IMR-90 (cell line): ENCODE measurements at places on chromosomes 3 and 15. TPM values are rescaled to one million over a fixed set of nuclear protein-coding genes. Genes with fewer than 3 reads are reported as not detected.

DNA sequence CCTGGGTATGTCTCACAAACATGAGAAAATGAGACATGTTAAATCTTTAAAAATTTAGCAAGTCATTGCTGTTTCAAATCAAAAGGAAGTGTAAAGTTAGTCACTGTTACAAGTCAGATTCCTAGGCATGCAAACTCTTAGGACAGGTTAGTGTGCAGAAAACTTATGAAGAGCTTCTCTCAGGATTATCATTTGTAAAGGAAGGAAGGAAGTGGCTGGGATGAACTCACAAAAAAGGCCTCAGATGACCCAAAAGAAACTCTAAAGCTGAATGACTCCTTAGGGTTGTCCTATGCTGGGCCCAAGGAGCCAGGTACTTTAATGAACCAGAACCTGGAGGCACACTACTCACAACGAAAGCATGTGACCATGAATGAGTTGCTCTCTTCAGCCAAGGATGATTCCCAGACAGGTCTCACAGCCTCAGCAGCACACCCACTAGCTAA lies 25.0 kb downstream of the MSL2 start:
- peak; percentile 36 for DNase-seq

DNA sequence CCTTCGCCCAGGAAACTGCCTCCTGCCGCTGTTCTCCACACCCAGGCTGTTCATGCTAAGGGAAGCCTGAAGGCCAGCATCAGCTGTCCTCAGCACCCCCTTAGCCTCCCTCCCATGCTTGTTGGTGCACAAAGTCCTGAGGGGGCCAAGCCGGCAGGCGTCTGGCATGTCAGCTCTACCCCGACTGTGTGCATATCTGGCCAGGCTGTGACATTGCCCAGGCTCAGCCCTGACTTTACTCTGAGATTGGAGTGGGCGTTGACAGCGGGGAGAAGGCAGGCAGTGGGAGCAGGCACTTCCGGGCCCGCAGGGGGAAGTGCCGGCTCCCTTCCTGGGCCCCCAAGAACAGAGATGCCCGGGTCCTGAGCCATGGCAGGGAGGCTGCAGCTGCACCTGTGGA lies 492.2 kb downstream of the AGBL1 start:
- DNase-seq: no peak

GRCh38 chr3:198043119-198043518 lies 83.1 kb downstream of the LMLN start:
- no peak for DNase-seq

- no peak for DNase-seq
These were observed 131.1 kb downstream of the PYDC2 start for GRCh38 chr3:191592105-191592504.

DNA sequence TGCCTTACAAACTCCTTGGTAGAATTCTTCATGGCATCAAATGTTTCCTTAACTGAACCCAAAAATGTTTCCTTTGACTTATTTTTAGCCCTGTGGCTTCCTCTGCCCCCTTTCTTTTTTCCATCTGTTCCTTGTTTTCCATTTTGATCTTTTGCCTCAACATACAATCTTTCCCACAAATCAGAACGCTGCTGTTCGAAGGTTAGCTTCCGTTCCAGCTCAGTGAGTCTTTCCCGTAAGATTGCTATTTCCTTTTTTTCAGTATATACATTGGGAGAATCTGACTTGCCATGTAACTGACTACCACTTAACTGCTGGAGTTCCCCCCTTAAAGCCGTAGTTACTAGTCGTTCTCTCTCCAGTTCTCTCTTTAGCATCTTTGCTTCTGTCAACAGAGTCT lies 41.2 kb downstream of the PIGB start:
- DNase-seq: no peak

DNA sequence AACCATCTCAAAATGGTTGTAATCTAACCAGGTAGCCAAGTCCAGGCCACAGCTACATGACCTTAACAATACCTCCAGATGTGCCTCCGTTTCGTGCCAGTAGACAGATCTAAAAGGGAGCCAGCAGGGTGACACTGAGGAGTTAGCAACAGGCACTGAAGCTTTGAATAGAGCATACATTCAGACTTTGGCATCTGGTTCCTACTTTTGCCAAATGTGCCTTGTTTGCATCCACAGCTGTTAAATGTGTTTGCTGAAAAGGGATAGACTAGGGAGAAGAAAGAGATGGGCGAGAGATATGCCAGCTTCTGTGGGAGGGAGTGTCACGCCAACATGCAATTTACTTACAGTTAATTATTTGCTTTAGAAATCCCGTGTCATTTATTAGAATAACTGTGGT lies 1433.9 kb upstream of the CADM2 start:
- DNase-seq: no peak

DNA sequence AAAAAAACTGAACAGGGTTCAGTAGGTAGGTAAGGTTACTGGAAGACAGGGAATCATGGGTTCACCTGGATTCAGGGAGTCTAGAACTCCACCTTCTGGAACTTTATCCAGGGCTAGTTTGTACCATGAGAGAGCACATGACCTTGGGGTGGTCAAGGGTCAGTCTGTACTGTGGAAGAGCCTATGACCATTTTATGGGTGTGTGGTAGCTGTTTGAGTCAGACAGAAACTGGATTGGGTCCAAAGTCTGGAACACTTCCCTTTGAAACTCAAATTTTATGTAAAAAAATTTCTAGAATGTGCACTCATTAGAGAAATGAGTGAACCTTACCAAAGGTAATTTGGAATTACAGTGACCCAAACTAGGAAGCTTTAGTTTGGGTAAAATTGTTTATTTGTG lies 486.0 kb upstream of the AGTR1 start:
- DNase-seq: peak; percentile 17

- peak; percentile 48 for DNase-seq
These were observed 396 bp downstream of the INO80 start for GRCh38 chr15:41115652-41116115.

DNA sequence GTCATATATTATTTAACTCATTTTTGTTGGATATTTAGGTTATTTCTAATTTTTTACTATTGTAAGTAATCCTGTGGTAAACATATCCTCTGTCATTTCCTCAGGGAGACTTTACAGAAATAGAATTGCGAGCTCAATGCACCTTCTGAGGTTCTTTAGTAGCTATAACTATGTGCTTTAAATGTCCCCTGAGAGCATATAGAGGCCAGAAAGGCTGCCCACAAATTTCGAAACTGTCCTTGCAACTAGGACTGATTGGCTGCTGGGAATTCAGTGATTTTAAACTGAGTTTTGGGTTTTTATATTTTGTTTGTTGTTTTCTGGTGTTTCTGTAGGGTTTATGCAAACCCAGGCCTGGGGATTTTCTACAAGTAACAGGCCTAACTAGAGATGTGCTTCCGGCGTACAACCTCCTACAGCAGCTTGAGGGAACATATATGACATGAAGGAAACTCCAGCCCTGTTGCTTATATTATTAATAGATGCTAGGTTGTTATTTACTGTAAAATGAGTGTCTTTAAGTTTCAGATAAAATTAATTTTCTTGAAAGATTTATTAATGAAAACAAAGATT lies 29.1 kb upstream of the P4HTM start:
- no peak for DNase-seq

DNA sequence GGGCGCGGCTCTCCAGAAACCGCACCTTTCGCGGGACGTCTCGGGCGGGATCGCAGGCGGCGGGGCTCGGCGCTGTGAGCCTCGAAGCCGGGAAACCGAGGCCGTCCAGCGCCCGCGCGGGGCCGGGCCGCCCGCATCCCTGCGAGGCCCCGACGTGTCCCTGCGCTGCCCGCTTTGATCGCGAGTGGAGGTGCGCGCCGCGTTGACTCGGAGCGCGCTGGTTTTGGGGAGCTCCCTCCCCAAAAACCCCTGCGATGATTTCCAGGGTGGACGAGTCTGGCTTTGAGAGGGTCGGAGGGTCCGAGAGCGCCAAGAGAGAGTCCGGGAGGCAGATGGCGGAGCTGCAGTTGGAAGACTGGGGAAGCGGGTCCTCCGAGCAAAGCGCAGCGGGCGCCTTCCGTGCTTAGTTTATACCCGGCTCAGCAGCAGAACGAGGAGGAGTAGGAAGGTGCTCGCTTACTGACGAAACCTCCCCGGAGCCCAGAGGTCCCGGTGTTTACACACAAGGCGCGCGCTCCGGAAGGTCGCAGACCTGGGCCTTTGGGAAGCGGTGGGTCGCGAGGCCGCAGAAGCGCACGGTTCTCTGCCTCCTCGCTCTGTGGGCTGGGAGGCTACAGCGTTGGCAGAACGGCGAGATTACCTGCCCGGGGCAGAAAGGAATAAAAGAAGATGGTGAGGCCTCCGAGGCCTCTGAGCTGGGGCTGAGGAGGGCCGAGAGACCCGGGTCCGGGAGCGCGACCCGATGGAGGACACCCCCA lies 687 bp downstream of the ALDH1A3 start:
- no peak for DNase-seq

- DNase-seq: peak; percentile 77
These were observed 60.7 kb upstream of the HEG1 start for GRCh38 chr3:125116311-125117080.

HHATL gene
- total RNA-seq: not detected in 2 replicates

ERC2 gene
- total RNA-seq: 0.18 and 0.28 TPM in 2 replicates

ANKRD34C gene
- not detected in 2 replicates for total RNA-seq

UCN2 gene
- 0.54 and 0.56 TPM in 2 replicates for total RNA-seq

MOBP gene
- not detected in 2 replicates for total RNA-seq

GPR87 gene
- total RNA-seq: 0.28 and 0.36 TPM in 2 replicates

TGM4 gene
- total RNA-seq: under 0.01 TPM in 1 of 2 replicates, not detected in the other

GOLGA8T gene
- not detected in 2 replicates for total RNA-seq
